ENCODE measurements at places on chromosomes 4 and X.

DNA sequence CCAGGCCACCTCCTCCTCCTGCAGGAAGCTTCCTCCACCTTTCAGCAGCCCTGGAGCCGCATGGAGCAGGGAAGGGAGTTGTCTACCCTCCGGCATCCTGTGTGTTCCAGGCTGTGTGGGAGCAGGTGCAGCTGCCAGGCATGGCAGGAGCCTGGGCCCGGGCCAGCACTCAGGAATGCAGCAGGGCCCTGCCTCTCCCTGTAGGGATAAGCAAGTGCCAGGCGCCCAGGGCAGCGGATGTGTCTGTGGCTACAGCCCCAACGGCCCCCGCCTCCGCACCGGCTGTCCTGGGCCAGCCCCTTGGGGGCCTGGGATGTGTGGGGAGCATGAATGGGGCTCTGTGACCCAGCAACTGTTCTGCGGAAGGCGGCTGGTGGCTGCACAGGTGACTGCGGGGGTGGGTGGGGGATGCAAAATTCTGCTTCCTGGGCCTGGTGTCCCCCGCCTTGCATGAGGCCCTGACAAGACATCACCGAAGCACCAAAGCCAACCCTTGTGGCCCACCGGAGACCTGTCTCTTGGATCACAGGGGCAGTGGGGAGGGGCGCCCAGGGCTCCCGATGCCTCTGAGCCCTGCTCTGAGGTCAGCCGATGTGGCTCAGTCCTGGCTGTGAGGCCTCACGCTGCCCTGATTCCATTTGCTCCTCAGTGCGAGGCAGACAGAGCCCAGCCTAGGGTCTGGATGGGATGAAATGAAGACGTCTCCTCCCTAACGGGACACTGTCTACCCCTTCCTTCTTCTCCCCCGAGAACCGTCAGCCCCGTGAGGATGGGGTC, 1.4 kb upstream of the DOK7 start:
- DNase-seq = no peak

- no peak for DNase-seq
Measured at GRCh38 chr4:65671372-65671771, 1.1 kb upstream of the EPHA5 start.

DNA sequence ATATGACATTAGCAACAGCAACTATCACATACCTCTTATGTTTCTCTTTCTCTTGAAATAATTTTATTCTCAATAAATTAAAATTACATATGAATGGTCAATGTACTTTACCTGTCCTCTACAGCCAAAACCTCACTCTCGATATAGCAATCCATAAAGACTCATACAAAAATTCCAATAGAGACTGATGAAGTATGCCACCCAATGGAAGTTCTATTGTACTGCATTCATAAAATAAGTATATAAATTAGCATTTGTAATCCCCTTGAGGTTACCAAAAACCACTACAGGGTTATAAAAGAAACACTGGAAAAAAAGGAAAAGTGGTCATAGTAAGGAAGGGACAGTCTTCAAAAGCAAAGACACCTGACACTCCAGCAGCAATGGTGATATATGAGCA, 32.8 kb downstream of the CLDN2 start:
- no peak for DNase-seq

- no peak for DNase-seq
Measured at GRCh38 chr4:159604781-159605180, 501.9 kb downstream of the RAPGEF2 start.

DNA sequence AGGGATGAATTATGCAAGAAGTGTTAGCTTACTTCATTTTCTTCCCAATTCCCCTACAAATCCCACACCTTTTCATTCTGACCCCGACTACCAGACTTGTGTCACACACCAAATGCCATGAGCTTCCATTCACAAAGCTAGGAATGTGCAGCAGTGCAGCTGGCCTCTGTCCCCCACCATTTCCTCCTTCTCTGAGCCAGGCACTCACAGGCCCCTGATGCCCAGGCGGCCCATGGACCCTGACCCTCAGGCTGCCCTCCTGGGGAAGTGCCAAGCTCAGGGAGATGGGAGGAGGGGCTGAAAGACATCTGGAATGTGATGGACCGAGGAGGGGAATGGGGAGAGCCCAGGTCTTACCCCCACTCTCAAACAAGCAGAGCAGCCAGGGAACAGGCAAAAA, 67.0 kb upstream of the BCOR start:
- DNase-seq = no peak

- peak; percentile 50 for DNase-seq
Measured at GRCh38 chr4:145130788-145131399, 32.8 kb downstream of the ABCE1 start.

DNA sequence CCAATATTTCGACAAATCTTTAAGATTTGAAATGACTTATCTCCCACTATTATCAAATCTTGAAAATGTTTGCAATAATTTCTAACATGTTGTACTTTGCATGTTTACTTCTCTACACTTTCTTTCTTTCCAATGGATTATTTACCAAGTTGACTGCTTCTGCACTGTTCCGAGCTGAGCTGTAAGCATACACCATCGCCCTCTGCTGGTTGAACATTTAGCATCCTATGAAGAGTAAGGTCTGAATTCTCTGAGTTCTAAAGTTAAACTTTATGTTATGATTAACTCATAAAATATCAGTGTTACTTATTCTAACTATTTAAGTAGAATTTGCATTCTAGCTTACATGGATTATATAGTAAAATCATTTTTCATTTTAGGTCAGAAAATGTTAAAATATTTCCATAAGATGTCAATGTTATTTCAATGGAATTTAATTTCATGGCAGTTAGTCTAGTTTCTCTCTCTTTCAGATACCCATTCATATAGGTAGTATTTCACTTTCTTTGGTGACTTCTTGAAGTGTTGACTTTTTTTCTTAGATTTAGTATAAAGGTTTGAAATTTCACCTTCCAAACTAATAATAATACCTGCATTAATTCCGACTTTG, 137.4 kb downstream of the DKK2 start:
- DNase-seq = peak; percentile 7

GRCh38 chr4:110793381-110793801, 170.5 kb upstream of the PITX2 start:
- DNase-seq = no peak

- no peak for DNase-seq
Measured at GRCh38 chr4:7804756-7805385, 134.8 kb downstream of the AFAP1 start.

GRCh38 chrX:38804432-38804681, 3.1 kb downstream of the MID1IP1 start:
- no peak for DNase-seq

DNA sequence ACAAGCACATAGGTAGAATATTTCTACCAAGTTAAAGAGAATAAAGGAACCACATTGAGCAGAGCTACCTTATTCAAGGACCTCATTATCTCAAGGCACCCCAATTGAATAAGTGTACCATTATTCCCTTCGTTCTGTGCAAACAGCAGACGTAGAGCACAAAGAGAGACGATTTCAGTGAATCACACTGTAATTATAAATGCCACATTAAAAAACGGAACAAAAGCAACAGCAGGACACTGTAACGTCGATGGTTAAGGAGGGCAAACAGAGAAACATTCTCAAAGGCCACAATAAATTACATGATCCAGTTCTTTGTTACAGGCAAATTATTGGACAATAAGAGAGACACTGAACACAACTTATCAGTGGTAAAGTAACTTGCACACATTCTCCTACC, 644.1 kb upstream of the TENM3 start:
- no peak for DNase-seq

GRCh38 chr4:123257591-123257990, 139.0 kb upstream of the SPRY1 start:
- no peak for DNase-seq

- DNase-seq = no peak
Measured at GRCh38 chr4:88751258-88752075, 53.8 kb upstream of the NAP1L5 start.

GRCh38 chrX:46408553-46409407, 136.4 kb downstream of the ZNF674 start:
- DNase-seq = peak; percentile 36

DNA sequence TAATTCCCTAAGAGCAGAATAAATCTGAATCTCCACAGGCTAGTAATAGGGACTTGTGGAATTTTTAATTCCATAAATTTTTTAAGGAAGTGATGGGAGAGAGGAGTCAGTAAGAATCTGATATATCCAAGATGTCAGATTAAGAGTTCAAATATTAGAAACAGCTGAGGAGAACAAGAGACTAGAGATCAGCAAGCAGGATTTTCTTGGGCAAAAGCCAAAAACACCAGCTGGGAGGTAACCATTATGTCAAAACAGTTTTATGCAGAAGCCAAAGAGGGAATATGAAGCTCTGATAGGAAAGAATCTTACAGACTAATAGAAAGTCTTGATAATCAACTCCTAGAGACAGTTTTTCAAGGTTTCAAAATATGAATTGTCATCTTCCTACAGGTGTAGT, 72.2 kb upstream of the RBPJ start:
- peak; percentile 85 for DNase-seq

- DNase-seq = no peak
Measured at GRCh38 chrX:150164971-150165600, 198.0 kb upstream of the MAMLD1 start.

DNA sequence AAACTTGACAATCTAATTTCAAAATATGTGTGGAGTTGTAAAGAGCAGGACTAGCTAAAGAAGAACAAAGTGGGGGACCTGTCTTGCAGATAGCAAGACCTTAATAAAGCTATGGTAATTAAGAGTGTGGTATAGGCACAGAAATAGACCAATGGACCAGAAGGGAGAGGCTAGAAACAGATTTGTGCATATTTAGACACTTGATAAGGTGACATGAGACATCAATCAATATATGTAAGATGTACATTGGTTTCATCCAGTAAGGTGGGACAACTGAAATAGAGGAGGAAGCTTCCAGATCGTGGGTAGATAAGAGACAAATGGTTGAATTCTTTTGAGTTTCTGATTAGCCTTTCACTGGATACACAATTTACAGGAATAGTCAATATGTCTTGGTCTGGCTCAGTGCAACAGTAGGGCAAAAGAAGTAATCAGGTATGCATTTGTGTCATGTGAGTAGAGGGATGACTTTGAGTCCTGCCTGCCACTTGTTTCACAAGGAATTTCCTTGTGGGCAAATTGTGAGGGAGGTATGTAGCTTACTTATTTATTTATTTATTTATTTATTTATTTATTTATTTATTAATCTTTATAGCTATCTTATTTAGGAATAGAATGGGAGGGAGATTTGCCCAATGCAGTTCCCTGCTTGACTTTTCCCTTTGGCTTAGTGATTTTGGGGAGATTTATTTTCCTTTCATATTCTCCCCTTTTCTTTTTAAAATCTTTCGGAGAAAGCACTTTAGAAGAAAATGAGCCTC, 7.2 kb upstream of the MPP1 start:
- DNase-seq = no peak

DNA sequence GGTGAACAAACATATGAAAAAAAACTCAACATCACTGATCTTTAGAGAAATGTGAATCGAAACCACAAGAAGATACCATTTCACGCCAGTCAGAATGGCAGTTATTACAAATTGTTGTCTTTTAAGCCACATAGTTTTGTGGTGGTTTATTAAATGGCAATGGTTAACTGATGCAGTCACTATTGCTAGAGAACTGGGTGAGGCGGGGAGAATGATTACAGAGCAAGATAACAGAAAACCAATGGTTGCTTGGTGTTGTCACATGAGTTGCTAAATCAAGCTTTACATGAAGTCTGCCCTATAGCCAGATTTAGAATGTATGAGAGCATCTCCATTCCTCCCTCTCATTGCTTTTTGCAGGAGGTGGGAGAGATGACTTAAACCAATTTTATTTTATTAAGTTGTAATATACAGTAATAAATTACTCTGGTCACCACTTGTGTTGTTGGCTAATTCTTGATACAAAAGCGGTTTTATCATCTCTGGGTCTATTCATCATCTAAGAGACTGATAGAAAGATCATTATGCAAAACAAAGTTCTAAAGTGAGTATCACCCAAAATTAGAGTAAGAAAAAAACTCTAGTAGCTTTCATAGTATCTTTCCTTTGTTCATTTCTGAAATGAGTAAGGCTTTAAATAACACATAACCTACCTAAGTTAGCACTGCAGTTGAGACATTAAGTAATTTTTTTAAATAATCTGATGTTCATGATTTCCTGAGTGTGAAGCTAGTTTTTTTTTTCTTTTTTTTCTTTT, 859.5 kb downstream of the STIM2 start:
- no peak for DNase-seq

DNA sequence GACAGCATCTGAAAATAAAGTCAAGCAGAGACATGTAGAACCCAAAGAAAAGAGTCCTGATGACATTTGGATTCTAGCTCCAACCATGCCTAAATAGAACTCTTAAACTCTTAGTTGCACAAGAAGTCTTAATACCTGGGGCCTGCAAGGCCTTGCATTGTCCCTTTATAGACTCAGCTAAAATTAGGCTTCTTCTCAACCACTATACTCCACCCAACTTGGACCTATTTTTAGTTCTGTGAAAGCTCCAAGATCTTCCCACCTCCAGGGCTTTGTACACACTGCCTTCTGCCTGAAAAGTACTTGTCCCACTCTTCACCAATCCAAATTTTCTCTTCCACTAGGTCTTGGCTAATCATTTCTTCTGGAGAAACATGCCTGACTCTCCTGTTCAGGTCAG, 36.5 kb downstream of the PLK4 start:
- no peak for DNase-seq

GRCh38 chr4:5711479-5712184, 631 bp downstream of the EVC start:
- no peak for DNase-seq

DNA sequence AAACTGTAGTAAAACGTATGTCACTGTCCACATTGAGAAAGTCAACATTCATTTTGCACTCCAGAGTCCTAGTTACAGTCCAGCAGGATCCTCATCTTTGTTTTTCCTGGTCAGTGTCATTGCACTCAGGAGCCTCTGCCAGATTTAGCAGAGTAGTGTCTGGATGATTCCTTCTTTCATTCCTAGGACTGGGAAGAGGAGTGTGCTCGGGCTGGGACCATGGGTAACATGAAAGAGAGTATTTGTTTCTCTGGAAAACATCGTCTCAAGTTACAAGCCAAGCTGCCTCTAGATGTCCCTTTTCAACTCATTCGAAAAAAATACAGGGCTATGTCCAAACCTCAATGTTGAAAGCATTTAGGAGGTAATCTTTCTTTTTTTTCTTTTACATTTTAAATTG, 69.9 kb upstream of the TNIP3 start:
- no peak for DNase-seq

GRCh38 chr4:115664285-115664684, 550.9 kb upstream of the NDST4 start:
- DNase-seq = no peak

GRCh38 chr4:16090096-16090705, 6.4 kb upstream of the PROM1 start:
- DNase-seq = no peak

- no peak for DNase-seq
Measured at GRCh38 chrX:115972717-115973116, 197.8 kb upstream of the AGTR2 start.

- no peak for DNase-seq
Measured at GRCh38 chr4:59920416-59920815, 1279.7 kb upstream of the ADGRL3 start.

Data from AG04450 (cell line).